ENCODE measurements at places on chromosomes 3 and 15.

DNA sequence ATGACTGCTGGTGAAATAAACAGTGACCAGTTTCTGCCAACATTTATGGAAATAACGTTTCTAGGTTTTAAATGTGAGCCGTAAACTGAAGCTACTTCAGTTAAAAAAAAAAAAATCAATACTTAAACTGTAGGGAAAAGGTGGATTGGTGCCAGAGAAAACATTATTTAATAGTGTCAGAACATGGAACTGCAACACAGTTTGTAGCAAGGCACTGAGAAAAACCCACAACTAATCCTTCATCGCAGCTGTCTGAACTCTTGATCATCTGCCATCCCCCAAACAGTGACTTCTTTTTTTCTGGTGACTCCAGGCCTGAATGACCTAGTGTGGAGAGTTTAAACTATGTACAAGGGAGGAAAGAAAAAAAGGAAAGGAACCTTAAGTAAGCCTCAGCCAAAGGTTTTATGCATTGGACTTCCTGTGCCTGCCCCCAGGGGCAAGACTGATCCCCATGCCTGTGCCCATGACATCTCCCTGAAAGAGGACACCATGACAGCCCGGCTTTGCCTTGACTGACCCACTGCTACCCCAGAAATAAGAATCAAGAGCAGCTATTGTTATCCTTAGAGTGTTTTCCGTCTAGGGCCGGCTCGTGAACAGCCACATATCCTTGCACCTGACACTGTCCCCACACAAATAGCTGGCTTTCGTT is 33.1 kb downstream of the CRTAP start:
- DNase-seq = no peak

GRCh38 chr3:146814601-146815315 is 209.6 kb upstream of the PLSCR5 start:
- DNase-seq = no peak

- DNase-seq = no peak
Measured at GRCh38 chr3:105798381-105798934, 70.4 kb downstream of the CBLB start.

GRCh38 chr3:4862973-4863372 is 116.3 kb upstream of the BHLHE40 start:
- DNase-seq = no peak

DNA sequence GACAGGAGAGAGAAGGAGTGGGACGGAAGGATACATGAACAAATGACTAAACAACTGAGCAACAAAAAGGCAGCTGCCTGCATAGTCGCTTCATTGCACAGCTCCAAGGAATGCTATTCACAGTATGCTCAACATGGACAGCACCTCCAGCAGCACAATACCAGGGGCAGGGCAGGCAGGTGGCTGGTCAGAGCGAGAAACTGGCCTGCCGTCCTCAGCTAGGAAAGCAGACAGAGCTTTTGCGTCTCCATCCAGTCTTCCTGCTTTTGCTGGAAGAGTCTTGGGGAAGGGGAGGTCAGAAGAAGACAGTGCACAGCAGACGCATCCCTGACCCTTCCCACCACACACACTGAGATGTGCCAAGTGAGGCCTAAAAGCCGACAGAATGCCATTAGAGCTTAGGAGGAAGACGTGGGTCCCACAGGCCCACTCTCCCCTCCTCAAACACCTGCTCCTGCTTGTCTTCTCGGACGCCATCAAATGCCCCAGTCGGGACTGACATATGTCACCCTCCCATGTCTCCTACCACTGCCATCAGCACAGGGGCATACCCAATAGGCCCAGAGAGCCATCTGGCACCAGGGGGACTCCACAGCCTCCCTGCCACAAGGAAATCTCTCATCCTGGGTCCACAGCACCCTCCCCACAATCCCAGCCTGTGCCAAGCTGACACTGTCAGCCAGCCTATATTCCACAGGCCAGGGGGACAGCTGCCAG is 3.9 kb downstream of the RAB6B start:
- DNase-seq = no peak

GRCh38 chr3:131053043-131053859 is 26.6 kb downstream of the NEK11 start:
- no peak for DNase-seq

DNA sequence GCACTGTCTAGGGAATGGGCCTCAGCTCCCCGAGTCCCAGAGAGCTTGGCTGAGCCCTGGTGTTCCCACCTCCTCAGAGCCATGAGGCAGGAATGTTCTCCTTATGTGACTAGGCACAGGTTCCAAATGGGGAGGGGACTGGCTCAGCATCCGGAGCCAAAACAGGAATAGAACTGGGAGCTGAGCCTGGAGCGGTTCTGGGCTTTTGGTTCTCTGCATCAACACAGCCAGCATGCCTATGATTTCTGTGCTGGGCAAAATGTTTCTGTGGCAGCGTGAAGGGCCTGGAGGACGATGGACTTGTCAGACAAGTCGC is at the start of gene FAM131A:
Gene FAM131A, plus strand, starts transcription at position 202 of the 316 bp plus-strand sequence. Its CDS starts 31 bp downstream, at position 233.
- no peak for DNase-seq

GRCh38 chr15:100133001-100133400 is 208.8 kb downstream of the ADAMTS17 start:
- DNase-seq = no peak

DNA sequence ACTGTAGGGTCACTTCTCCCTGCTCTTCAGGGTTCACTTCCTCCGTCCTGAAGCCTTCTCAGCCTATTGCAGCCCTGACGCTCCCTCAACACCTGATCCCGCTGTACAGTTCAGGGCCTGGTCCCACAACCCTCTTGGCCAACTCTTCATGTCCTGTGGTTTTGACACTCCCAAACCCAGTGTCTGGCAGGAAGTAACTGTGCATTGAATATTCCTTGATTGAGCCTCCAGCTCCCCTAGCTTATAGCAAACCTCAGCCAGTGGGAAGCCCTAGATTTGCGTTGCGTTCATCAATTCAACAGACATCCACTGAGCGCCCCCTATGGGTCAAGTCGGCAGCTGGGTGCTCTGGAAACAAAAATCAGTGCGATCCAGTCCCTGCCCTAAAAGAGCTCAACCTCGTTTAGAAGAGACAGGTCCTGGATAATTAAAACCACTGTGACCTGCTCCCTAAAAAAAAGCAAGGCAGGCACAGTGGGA is 13.5 kb downstream of the UBAP1L start:
- DNase-seq = no peak

DNA sequence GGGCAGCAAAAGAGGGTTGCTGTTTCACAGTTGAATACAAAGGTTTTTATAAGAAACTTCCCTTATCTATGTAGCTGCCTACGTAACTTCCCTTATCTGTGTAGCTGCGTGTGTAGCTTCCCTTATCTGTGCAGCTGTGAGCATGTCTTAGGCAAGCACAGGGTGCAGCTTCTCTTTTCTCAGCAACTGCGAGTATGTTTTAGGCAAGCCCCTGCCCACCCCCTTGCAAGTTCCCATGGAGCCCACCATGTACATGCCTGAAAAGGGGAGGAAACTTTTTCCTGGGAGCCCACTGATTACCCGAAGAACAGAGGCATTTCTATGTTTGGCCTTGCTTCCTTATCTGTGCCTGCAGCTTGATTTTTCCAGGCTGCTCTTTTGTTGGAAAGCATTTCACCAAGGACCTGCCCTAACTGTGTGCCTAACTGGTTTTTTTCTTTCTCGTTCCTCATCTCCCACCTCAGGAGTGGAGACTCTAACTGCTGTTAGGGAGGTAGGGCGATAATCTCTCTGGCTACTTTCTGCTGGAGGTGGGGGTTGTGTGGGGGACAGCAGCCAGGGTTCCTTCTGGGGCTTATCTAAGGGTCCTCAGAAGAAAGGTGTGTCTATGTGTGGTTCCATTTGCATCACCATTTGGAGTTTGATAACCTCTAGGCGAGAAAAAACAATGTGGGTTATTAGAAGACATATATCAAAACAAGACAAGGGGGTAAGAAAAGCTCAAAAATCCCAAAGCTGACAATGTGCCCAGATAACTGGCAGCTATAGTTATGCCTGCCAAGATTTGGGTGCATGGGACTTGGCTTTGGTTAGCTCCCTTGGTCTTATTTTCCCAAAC is 26.0 kb downstream of the SORD start:
- DNase-seq = no peak

GRCh38 chr3:48140336-48140757 is 47.9 kb downstream of the CDC25A start:
- DNase-seq = no peak

DNA sequence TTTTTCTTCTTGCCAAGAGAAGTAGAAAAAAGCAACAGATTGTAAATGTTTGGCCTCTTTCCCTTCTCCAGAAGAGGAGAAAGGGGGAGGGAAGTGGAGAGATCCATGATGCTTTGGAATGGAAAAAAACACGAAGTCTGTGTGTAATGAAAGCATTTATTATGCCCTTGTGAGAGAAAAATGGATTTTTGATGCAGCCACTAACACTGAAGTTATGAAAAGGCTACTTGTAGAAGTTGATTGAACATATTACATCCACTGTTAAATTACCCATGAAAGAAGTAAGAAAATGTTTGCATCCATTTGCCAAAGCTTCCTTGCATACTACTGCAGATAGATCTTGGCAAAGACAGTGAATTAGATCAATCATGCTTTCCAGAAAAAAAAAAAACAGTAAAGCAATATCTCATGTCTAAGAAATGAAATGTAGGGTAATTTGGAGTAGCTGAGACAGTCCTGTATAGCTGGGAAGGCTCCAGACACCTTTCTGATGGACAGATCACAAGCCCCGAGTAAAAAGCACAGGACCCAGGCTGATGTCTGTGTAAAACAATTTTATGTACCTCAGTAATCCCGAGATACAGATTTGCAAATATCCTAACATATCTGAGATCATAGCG is 295.5 kb downstream of the PLOD2 start:
- DNase-seq = no peak

All from activated CD8-positive, alpha-beta memory T cell treated with anti-CD3 and anti-CD28 coated beads for 4 hours (primary cell).